ENCODE measurements at places on chromosomes 16 and 17. TPM values are rescaled to one million over a fixed set of nuclear protein-coding genes. Genes with fewer than 3 reads are reported as not detected.

DNA sequence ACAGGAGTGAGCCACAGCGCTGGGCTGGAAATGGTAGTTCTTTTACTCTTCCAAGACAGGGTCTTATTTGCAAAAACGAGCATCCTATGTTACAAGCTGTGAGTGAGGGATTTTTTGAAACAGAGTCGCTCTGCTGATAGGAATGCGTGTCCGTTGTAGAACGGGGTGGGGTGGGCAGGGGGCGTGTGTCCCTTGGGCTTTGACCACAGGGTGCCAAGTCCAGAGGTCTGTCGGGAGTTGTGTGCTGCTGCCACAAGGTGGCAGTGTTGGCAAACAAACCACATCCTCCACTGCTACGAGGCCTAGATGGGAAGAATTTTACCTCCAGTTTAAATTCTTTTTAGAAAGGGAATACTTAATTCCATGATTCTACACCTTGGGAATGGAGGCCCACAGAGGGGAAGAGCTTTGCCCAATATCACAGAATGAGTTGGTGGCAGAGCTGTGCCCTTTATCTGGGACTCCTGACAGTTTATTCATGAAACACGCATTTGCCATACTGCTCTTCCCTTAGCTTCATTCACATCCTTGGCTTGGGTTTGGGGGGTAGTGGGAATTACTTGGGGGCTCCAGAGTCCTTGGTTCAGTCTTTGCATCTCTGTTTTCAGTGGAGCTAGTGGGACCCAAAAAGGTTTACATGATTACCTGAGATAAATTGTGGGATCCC lies 30.6 kb upstream of the ETV4 start:
- H3K27ac ChIP-seq, result no peak overlapping the region
- no peaks in the 10 kb centered on the region for H3K27me3 ChIP-seq
- no peak overlapping the region for H3K4me3 ChIP-seq
- DNase-seq, result peak; percentile 69
- H3K36me3 ChIP-seq, result no peaks in the 10 kb centered on the region

DNA sequence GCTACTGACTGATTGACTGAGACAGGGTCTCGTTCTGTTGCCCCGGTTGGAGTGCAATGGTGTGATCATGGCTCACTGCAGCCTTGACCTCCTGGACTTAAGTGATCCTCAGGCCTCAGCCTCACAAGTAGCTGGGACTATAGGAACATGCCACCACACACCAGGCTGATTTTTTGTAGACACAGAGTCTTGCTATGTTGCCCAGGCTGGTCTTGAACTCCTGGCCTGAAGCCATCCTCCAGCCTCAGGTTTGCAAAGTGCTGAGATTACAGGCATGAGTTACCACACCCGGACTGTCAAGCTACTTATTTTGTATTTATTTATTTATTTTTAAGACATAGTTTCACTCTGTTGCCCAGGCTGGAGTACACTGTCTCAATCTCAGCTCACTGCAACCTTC lies 55.2 kb downstream of the METTL16 start:
- H3K27me3 ChIP-seq, result no peaks in the 10 kb centered on the region
- H3K27ac ChIP-seq, result no peak overlapping the region
- 0 out of 2 replicates have a peak, but pooled peaks cover 4% of the 10 kb centered on the region for H3K36me3 ChIP-seq
- no peak for DNase-seq
- H3K4me3 ChIP-seq, result no peak overlapping the region
- H3K4me1 ChIP-seq, result peaks cover 31% of the 10 kb centered on the region

- no peaks in the 10 kb centered on the region for H3K36me3 ChIP-seq
- H3K27ac ChIP-seq, result no peak overlapping the region
- no peak for DNase-seq
- no peak overlapping the region for H3K4me3 ChIP-seq
- H3K27me3 ChIP-seq, result no peaks in the 10 kb centered on the region
Observed at GRCh38 chr16:79005096-79005495, 595.4 kb downstream of the MAF start.

- no peak for DNase-seq
- no peak overlapping the region for H3K4me3 ChIP-seq
- H3K27me3 ChIP-seq, result peaks cover 24% of the 10 kb centered on the region
- no peaks in the 10 kb centered on the region for H3K4me1 ChIP-seq
- no peak overlapping the region for H3K27ac ChIP-seq
Observed at GRCh38 chr16:82331397-82331796, 161.4 kb upstream of the MPHOSPH6 start.

GRCh38 chr16:52812678-52813556 lies 239.8 kb downstream of the CHD9NB start:
- peak overlapping the region; percentile 50 for H3K27ac ChIP-seq
- H3K27me3 ChIP-seq, result no peaks in the 10 kb centered on the region
- peak; percentile 73 for DNase-seq
- peaks cover 17% of the 10 kb centered on the region for H3K4me1 ChIP-seq
- no peaks in the 10 kb centered on the region for H3K36me3 ChIP-seq

DNA sequence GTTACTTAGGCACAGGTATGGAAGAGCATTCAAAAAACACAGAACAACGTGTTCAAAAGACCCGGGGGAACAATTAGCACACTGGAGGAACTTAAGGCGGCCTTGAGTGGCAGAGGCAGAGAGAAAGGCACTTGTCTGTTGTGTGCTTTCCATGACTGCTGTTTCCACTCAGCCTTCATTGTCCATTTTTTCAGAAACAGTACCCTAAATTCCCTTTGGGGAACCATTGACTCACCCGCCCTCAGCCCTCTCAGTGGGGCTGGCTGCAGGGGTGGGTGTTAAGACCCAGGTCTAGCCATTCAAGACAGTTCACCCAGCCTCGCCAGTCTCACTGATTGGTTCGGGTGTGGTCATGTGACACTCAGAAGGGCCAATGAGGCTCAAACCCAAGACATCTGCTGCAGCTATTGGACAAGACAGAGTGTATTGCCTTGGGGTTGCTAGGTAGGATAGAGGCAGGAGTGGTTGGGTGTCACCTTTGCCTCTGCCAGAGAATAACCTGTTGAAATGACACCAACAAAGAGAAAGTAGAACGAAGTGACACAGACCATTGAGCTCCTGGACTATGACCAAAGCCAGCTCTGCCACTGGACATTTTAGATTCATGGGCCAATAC lies 19.6 kb upstream of the CEP20 start:
- H3K27me3 ChIP-seq, result no peaks in the 10 kb centered on the region
- H3K4me1 ChIP-seq, result peaks cover 13% of the 10 kb centered on the region
- H3K27ac ChIP-seq, result no peak overlapping the region
- H3K4me3 ChIP-seq, result no peak overlapping the region
- no peaks in the 10 kb centered on the region for H3K36me3 ChIP-seq

DNA sequence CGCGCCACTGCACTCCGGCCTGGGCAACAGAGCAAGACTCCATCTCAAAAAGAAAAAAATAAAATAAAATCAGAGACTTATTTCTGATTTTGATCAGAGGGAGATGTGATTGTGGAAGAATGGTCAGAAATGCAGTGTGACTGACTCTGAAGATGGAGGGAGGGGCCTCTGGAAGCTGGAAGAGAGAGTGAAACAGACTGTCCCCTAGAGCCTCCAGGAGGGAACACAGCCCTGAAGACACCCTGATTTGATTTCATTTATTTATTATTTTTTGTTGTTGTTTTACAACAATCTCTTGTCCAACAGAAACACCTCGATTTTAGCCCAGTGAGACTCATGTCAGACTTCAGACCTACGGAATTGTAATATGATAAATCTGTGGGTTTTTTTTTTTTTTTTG lies 26.1 kb downstream of the BCL7C start:
- H3K27me3 ChIP-seq, result no peaks in the 10 kb centered on the region
- no peak overlapping the region for H3K27ac ChIP-seq
- H3K4me3 ChIP-seq, result no peak overlapping the region
- no peaks in the 10 kb centered on the region for H3K4me1 ChIP-seq
- DNase-seq, result no peak

Gene TEX14
- 0.89 TPM for total RNA-seq

Gene MT1G
- 1.2 TPM for total RNA-seq

Gene PABPN1L
- total RNA-seq, result 0.57 TPM
